ENCODE measurements at places on chromosomes 2 and 18.
A peak's percentile ranks its signal among the peaks of the same experiment; 100 is the strongest.

- DNase-seq, result no peak
Measured at GRCh38 chr2:223668302-223668998, 66.3 kb upstream of the SCG2 start.

- no peak for DNase-seq
Measured at GRCh38 chr2:134370655-134371445, 117.0 kb downstream of the MGAT5 start.

DNA sequence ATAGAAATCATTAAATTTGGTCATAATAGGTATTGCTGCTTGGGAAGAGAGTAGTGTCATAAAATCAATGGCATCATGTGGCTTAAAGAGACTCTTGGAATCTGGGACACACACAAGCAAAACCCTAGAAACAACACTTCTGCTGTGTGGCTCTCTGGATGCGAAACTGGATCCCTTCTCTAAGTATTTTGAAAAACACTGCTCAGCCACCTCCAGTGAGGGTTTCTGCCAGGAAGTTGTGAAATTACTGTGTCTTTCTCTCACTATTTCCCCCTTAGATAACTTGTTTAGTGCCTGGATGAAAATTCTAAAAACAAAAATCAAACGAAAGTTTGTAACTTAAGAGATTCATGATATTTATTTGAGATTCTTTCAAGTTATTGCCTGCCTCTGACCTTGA is 163.8 kb downstream of the RHBDD1 start:
- DNase-seq, result no peak

- DNase-seq, result no peak
Measured at GRCh38 chr2:160632084-160632975, 138.7 kb upstream of the RBMS1 start.

GRCh38 chr2:29053223-29053622 is 21.1 kb downstream of the PCARE start:
- peak; percentile 63 for DNase-seq

- DNase-seq, result peak; percentile 73
Measured at GRCh38 chr2:71531522-71532047, 78.2 kb downstream of the DYSF start.

GRCh38 chr2:197294260-197294659 is 16.3 kb downstream of the ANKRD44 start:
- DNase-seq, result no peak

GRCh38 chr18:26526128-26526965 is 22.0 kb downstream of the KCTD1 start:
- DNase-seq, result no peak

DNA sequence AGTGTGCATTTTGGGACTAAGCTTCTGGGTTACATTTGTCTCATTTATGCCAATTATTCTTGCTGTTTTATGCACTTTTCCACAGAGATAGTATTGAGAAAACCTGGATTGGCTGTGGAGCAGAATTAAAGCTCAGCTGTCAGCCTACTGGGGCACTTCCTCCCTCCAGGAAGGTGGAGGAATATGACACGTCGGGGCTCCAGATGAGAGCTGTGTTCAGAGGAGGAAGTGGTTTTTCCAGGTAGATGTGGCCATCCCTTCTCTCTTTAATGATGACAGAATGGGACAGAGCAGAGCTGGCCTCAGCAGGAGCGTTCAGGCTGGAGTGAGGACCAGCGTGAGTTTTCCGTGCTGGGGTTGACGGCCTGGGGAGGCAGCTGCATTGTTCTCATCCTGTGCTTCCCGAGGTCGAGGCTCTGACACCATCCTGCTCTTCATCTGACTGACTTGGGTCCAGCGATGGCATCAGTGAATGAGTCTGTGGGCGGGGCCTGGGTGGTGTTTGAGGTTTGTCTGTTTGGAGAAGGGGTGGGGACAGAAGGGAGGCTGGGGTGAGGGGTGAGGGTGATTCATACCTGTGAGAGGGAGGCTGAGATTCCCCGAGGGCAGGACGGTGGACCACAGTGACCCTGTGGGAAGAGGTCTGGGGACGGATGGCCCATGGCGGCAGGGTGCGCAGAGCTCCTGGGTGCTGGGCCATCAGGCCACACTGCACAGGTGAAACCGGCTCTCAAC is 207.0 kb downstream of the LDLRAD4 start:
- DNase-seq, result no peak

DNA sequence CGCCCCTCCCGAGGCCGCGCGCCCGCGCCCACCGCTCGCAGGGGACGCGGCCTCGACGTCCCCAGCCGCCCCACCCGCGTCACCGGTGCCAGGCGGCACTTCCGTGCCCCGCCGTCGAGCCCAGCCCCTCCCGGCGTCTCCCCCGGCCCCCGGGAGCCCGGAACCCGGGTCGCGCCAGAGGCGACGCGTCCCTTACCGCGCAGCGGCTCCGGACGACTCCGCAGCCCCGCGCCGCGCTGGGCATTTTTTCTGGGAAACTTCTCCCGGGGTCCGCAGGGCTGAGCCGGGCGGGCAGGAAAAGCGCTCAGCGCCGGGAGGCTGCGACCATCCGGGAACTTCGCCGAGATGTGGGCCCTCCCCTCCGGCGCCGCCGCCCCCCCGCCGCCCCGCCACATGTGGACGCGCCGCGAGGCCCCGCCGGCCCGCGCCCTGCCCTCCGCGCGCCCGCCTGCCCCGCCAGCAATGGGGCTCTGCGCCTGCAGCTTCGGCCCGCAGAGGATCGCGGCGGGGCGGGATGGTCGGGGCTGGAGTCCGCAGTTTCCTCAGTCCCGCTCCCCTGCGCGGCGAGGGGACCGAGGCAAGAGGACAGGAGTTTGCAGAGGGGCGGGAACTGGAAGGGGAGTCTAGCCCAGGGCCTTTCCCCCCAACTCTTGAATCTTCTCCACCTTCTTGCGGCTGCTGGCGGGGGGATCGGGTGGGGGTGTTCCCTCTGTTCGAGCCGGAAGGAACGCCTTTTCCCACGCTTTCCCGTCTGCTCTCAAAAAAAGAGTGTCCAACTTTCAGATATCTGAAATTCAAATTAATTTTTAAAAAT is 81.5 kb downstream of the CHRNA1 start:
- DNase-seq, result peak; percentile 93

DNA sequence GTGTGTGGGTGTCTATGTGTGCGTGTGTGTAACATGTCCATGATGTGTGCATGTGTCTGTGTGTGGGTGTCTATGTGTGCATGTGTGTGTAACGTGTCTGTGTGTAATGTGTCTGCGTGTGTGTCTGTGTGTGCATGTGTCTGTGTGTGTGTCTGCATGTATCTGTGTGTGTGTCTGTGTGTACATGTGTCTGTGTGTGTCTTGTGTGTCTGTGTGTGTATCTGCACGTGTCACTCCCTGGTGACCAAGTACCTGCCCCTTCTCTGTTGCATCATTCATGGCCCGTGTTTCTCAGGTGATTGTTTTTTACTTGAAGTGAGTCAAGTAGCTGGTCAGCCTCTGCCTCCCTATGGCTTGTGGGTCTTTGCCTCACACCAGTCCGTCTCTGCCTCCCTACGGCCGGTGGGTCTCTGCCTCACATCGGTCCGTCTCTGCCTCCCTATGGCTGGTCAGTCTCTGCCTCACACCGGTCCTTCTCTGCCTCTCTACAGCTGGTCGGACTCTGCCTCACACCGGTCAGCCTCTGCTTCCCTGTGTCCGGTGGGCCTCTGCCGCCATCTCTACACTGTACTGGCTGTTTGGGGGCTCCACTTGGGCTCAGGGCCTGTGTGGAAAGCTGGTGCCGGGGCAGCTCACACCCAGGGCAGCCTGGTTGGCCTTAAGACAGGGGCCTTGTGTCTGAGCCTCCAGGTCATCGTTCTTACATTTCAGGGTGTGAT is 31.6 kb downstream of the KCNG2 start:
- no peak for DNase-seq

- peak; percentile 13 for DNase-seq
Measured at GRCh38 chr18:43780782-43781340, 503.6 kb upstream of the SYT4 start.

DNA sequence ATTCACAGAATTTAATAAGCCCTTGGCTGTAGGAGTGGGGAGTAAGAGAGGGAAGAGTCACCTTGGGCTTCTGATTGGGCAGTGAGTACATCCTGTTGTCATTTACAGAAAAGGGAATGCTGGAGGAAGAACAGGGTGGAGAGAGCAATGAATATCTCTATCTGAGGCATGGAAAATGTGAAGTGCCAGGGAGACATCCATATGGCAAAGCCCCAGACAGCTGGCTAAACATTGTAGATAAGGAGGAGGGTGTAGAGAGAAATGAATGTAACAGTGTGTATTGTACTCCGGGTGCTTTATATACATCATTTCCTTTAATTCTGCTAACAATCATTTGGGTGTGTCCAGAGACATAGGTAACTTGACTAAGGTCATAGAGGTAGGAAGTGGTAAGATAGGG is 103.5 kb downstream of the UPP2 start:
- DNase-seq, result no peak

GRCh38 chr2:69642709-69643601 is 584 bp downstream of the AAK1 start:
- DNase-seq, result peak; percentile 54
